Tongue (tissue), 3 donors: ENCODE measurements at places on chromosomes 5 and 9.

DNA sequence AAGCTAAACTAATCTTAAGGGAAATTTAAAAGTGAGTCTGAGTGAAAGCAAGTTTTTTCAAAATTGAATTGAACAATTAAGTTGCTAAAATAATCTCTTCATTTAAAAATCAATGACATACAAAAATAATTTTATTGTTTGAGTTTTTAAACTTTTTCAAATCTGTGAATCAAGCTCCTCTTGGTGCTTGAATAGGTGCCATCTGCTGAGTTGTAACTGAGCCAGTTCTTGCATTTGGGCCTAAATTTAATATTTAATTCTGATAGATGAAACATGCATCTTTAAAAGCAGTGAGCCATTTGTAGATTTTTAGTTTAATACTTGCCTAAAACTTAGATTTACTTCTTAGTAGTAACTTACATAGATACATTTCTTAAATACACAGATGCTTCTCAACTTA, 31.8 kb downstream of the SPATA31D1 start:
- no peak for DNase-seq

GRCh38 chr5:6412811-6413210, 34.5 kb upstream of the MED10 start:
- DNase-seq = no peak

DNA sequence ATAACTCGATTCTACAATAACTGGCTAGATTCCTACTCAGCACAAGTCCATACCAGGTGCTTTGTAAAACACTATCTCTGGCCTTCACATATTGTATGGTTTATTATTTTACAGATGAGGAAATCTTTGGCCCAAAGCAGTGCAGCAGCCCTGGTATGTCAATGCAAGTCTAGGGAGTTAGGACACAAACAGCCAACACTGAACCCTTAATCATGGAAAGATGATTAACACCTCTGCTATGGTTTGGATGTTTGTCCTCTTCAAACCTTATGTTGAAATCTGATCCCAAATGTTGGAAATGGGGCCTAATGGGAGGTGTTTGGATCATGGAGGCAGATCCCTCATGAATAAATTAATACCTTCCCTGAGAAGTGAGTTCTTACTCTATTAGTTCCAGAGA, 76.6 kb downstream of the MAPKAP1 start:
- DNase-seq = no peak

GRCh38 chr5:59782856-59783255, 110.7 kb downstream of the PDE4D start:
- no peak for DNase-seq

GRCh38 chr9:126114409-126114760, 212.2 kb upstream of the MVB12B start:
- DNase-seq = no peak

DNA sequence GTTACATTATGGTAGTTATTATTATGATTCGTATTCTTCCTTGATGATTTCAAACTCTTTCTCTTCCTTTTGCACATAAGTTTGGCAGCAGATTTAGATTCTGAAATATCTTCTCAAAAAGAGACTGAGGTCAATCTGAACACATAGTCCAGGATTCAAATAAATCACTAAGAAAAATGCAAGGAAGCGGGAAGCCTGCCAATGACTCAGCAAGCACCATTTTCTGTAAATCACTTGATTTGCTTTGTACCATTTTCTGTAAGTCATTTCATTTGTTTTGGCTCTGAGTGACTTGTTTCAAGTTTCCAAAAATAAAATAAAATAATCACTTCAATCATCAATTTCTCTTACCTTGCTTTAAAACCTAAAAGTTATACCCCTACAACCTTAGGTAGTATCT, 24.6 kb upstream of the GLIS3 start:
- DNase-seq = no peak

DNA sequence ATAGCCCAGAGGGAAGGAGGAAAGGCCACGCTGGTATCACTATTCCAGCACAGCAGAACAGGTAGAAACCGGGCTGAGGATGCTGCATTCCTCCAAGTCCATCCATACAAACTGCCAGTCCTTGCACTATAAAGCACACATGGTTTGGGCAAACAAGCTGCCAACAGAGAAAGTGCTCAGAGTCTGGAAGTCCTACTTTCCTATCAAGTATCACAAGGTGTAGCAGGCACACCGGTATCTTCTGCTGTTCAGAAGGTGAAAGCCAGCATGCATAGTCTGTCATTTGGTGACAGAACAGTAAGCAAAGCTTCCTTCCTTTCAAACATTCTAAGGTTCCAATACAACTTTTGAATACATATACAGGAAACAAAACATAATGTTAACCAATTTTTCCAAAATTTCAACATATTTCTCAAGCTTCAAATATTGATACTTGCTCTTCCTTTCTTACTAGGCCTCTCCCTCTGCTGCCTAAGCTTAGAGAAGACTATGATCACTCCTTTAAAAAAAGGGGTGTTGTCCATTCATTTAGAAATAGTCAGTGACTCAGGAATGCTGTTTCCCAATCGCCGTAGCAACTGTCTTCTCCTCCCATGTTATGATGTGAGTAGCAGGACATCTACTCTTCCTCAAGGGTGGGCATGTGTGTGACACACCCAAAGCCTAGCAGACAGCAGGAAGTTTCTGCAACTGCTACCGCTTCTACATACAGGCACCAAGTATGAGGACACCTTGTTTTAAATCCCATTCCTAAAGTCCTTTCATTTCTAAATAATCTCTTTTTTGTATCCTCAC, 14.7 kb downstream of the DIAPH1 start:
- DNase-seq = peak; percentile 60

DNA sequence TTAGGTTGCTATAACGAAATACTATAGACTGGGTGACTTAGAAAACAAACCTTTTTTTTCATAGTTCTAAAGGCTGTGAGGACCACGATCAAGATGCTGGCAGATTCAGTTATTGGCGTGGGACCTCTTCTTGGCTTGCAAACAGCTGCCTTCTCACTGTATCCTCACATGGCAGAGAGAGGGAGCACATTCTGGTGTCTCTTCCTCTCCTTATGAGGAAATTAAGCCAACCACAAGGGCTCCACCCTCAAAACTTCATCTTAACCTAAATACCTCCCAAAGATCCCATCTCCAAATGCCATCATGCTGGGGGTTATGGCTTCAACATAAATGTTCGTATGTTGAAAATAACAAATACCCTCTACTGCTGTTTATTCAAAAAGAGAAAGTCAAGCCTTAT, 197.1 kb downstream of the CEMIP2 start:
- no peak for DNase-seq

- DNase-seq = no peak
Observed at GRCh38 chr5:155087036-155087435, 73.5 kb downstream of the KIF4B start.

GRCh38 chr5:163604013-163604412, 98.6 kb downstream of the MAT2B start:
- DNase-seq = no peak

- no peak for DNase-seq
Observed at GRCh38 chr9:129280236-129280622, 102.2 kb upstream of the IER5L start.

GRCh38 chr5:122126177-122126755, 3.1 kb upstream of the ZNF474 start:
- peak; percentile 61 for DNase-seq

GRCh38 chr9:94936419-94936818, 209.9 kb downstream of the AOPEP start:
- no peak for DNase-seq

DNA sequence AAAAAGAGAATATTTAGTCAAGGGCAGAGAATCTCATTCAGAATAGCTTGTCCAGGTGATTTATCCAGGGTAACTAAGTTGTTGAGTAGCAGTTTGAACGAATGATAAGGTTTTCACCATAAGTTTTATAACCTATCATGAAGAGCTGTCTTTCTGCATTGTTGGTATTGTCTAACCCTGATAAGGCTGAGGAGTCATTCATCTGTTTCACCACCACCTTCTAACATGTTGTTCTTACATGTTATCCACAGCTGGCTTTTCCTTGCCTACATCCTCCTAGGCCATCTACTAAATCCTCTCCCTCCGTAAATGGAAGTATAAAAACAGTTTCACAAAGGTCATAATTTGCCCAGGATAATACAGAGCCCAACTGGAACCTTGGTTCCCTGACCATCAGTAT, 24.1 kb downstream of the ZNF462 start:
- no peak for DNase-seq

GRCh38 chr5:69039829-69040228, 54.0 kb upstream of the SLC30A5 start:
- DNase-seq = no peak

DNA sequence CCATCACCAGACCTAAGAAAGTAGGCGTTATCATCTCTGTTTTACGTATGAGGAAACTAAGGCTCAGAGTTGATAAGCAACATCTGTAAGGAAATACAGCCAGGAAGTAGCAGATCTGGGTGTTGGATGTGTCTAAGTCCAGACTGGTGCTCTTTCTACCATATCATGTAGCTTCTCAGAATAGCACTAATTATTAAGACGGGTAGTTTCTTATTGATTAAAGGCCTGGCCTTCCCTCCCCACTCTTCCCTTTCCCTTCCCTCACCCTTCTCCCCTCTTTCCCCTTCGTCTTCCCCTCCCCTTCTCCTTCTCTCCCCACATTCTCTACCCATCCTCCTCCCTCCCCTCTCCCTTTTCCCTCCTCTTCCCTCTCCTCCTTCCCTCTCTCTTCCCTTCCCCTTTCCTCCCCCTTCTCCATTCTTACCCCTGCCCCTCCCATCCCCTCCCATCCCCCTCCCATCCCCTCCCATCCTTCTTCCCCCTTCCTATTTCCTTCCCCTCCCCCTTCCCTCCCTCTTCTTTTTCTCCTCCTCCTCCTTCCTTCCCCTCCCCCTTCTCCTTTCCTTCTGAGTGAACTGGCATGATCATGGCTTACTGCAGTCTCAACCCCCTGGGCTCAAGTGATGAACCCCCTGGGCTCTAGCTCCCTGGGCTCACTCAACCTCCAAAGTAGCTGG, 79.4 kb downstream of the SNX24 start:
- no peak for DNase-seq

- DNase-seq = peak; percentile 90
Observed at GRCh38 chr5:138352071-138352721, at the start of gene KDM3B. Gene KDM3B, plus strand, starts transcription at chr5:138352685. Its CDS starts 111 bp downstream, at chr5:138352796.

GRCh38 chr9:100555471-100555870, 22.4 kb upstream of the CAVIN4 start:
- no peak for DNase-seq

- no peak for DNase-seq
Observed at GRCh38 chr5:172531704-172532026, 77.3 kb upstream of the SH3PXD2B start.

- DNase-seq = peak; percentile 37
Observed at GRCh38 chr5:115489733-115490132, 54.8 kb downstream of the FEM1C start.

- no peak for DNase-seq
Observed at GRCh38 chr9:131701789-131702337, 38.0 kb downstream of the RAPGEF1 start.

- DNase-seq = no peak
Observed at GRCh38 chr9:71121275-71122021, at the start of gene TRPM3. Gene TRPM3, minus strand, starts transcription at chr9:71121621. Its CDS starts 267 bp downstream, at chr9:71121354.

DNA sequence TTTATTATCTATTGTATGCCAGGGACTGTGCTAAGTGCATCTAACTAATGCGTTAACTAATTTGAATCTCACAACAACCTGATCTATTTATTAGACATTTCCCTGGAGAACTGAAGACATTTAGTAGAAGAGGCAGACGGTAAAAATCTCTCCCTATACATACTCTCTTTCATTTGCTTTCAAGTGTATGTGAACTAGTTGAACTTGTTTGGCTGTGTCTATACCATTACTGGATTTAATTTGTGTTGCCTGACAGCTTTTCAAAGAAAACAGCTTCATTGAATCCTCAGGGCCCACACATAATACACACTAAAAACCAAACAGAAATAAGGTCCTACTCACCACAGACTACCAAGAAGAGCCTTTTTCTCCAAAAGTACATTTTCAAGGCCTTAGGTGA, 133.6 kb upstream of the NR3C1 start:
- peak; percentile 37 for DNase-seq

GRCh38 chr5:61020415-61020814, 75.4 kb downstream of the NDUFAF2 start:
- no peak for DNase-seq

DNA sequence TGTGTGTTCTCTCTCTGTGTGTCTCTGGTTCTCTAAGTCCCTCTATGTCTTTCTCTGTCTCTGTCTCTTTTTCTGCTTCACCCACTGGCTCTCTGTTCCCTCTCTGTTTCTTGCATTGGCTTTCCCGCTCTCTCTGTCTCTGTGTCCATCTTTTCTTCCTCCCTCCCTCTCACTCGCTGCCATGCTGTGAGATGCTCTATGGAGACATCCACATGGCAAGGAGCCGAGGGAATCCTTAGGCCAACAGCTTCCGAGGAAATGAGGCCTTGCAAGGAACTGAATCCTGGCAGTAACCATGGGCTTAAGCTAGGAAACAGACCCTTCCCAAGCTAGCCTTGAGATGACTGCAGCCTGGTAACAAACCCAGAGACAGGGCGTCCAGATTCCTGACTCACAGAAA, 117.3 kb downstream of the BRINP1 start:
- no peak for DNase-seq

DNA sequence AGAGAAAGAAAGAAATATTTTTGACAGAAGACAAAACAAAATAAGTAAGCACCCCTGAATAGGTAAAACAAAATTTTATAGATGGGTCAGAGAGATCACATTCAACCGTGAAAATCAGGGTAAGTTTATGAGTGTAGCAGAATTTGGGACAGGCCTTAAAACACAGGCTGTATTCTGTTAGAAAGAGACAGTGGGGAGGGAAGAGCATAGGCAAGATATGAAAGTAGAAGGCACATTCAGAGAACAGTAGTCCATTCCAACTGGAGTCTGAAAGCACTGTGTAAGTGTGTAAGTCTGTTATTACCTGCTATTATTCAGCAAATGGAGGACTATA, 38.6 kb downstream of the MRPS27 start:
- DNase-seq = no peak

DNA sequence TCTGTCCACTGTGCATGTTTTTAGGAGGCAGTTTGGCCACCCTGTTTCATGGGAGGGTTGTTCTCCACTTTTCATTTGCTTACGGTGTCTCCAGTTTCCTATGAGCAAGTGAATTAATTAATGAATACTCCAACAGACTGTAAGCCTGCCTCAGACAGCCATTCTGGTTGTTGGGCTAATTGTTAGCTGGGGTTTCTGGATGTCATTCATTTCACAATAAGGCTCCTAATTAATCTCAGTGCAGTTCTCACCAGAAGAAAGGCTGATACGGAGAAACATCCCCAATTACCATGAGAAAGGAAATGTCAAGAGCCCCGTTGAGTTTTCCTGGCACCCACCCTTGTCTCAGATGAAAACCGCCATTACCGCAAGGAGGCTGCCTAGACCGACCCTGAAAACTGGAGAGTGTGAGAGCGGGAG, 75.8 kb downstream of the MAP1B start:
- no peak for DNase-seq

DNA sequence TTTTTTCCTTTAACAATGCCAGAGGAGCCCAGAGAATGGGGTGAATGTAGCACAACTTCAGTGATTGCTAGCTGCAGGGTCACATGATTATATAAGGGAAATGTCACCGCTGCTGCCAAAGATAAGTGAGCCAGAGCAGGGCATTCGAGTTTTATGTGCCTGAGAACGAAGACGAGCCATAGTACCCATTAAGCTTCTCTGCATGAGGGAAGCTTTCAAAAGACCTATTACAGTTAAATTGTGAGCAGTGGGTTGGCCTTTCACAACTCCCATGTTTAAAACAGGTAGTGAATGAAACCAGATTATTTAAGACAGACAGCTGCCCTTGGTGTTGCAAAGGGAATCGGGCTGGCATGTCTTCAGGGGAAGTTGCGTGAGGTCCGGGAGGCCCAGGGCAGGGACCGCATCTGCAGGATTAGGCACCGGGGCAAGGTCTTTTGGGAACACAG, 82.4 kb upstream of the TNFAIP8 start:
- DNase-seq = no peak
